ENCODE measurements at places on chromosomes 3 and 15. TPM values are rescaled to one million over a fixed set of nuclear protein-coding genes. Genes with fewer than 3 reads are reported as not detected.

The PPP1R14D gene
- not detected for total RNA-seq

The TGM5 gene
- total RNA-seq = not detected

The DLEC1 gene
- total RNA-seq = not detected

The NME9 gene
- total RNA-seq = not detected

The KNL1 gene
- total RNA-seq = 8.2 TPM
